Hematopoietic multipotent progenitor cell treated with erythropoietin and hydrocortisone succinate and interleukin-3 and kit ligand, for 15 days (in vitro differentiated cells): ENCODE measurements at places on chromosomes 3 and 15.

DNA sequence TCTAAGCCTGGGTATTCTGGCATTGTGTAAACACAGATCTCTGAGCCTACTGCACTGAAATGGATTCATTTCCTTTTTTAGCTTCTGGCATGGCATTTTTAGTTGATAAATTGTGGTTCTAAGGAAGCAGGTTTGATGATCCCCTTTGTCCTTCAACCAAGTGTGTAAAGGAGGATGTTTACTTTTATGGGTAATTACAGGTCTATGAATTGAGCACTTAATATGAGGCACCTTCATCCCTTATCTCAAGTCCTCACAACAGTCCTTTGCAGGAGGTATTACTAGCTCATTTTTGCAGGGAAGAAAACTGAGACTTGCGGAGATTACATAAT, 30.8 kb upstream of the ZBTB38 start:
- DNase-seq, result no peak

DNA sequence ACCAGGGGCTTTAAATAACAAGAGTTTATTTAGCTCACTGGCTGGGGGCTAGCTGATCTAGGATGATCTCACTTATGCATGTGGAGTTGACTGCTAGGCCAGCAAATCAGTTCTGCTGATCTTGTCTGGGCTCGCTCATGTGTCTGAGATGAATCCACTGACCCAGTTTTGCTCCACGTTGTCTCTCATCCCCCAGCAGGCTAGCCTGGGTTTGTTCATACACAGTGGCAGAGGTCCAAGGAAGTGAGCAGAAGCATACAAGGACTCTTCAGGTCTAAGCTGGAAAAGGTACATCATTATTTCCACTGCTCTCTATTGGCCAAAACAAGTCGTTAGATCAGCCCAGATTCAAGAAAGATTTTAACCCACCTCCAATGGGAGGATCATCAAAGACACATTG, 238.0 kb downstream of the PLCL2 start:
- no peak for DNase-seq

DNA sequence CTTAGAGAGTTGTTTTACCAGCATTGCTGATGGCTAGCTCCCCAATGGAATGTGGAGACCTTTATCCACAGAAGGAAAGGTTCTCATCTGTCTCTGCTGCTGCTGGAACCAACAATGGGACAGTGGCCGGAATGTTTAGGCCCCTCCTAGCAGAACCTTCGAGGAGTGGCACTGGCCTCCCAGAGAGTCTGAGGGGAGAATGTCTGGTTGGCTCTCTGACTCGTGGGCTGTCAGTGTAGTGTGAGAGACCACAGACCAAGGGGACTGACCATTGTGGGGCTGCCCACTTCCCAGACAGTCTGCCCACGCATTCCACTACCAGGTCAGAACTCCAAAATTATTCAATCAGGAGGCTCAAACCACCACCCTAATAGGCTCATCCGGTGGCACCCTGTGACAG, 5.1 kb downstream of the RASL12 start:
- no peak for DNase-seq

DNA sequence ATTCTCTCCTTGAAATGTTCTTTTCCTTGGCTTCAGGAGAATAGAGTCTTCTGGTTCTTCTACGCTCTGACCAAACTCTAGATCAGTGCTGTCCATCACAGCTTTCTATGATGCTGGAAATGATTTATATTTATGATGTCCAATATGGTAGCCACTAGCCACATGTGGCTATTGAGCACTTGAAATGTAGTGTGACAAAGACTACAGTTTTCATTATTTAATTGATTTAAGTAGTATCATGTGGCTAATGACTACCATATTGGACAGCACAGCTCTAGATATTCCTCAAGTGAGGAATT, 2.9 kb downstream of the LNP1 start:
- no peak for DNase-seq

- no peak for DNase-seq
These were observed 367.7 kb downstream of the MAGI1 start for GRCh38 chr3:65671004-65671403.

GRCh38 chr15:41661518-41662225, 1.5 kb downstream of the MGA start:
- DNase-seq, result peak; percentile 33

DNA sequence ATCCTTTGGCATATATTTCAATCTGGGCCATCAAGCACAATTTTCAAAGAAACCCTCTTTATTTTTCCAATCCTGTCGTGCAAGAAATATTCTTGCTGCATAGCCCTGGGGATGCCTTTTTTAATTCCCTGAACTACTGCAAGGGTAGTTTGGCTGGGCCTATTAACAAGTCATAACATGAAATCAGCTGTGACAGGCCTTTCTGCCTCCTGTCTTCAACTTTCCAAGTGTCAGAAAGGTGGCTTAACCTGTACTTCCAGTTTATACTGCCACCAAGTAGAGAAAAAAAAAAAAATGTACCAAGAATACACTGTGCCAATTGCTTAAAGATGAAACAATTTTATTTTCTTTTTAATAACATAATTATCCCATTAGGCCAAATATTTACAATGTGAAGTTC, 32.4 kb upstream of the SPPL2A start:
- no peak for DNase-seq

GRCh38 chr3:16802389-16802788, 82.4 kb upstream of the PLCL2 start:
- no peak for DNase-seq

DNA sequence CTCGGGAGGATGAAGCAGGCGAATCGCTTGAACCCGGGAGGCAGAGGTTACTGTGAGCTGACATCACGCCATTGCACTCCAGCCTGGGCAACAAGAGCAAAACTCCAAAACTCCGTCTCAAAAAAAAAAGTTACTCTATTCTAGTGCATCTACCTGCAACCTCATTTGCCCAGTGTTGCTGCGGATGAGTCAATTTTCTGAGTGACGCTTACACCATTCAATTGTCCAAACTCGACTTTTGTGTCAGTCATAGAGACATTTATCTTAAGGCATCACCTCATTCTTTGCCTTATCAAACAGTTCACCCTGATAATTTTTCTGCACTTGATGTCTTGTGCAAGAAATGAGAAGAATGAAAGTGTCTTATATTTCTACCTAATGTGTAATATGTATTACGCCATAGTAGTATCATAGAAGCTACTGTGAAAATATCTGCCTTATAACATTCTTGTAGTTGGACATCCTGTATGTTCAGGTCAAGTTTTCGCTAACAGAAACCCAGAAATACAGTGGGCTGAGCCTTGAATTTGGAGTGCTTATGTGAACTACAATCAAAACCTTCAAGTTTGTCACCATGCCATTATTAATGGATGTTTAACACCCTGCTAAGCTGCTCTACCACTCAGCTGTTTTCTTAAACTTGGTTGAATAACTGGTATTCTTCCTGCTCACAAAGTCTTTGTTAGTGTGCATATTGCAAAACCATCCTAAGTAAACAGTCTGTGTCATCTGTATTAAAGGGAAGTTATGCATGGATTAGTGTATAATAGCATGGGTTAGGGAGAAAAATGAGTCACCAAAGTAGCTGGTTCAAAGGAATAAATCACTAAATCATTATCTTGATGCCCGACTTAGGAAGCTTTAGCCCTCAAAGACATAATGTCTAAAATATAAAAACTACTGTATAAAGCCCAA, 531.0 kb upstream of the NR2F2 start:
- DNase-seq, result no peak
